ENCODE measurements at places on chromosomes 6 and 20.
A peak's percentile ranks its signal among the peaks of the same experiment; 100 is the strongest.

DNA sequence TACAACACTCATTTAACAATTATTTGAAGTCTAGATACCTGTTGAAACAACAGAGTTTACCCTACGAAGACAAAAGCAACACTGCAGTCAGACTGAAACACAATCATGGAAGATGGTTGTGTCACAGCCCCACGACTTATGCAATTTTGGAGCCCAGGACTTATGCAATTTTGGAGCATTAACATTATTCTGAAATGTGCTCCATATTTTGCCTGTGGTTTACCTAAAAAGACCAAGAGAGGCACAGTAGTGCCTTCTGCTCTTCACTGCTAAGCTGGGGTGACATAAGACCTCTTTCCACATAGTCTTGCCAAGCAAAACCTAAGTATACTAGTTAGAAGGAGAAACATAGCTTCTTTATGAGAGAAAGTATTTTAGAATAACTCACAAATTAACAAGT lies 216.5 kb downstream of the PTPRK start:
- DNase-seq, result no peak

GRCh38 chr6:125931733-125932450 lies 24.7 kb upstream of the HINT3 start:
- DNase-seq, result no peak

DNA sequence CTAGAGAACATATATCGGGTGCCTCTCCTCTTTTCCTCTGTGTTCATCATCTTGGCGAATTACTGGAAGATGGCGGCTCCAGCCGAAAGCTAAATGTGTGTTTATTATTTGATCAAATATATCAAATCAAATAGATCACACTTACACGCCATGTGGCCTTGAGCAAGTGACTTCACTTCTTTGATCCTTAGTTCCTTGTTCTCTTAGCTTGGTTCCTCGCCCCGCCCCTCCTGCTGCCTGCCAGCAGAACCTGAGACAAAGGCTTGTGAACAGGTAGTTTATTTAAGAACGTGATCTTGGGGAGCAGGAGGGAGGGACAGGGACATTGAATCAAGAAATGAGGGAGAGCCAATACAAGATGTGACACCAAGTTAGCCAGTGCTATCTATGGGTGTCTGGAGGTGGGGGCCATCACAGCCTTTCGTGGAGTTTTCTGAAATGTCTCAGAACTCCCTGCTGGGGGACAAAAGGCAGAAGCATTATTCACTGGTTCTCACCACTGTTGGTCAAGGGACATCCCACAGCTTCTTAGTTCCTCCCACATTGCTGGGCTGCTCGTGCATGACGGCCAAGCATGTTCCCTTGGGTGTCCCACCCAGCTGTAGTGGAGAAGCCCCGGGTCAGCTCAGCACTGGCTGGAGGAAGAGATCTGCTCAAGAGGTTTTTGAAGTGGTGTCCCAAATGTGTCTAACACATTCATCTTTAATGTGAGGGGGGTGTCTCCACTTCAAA lies 44.9 kb upstream of the RNF24 start:
- DNase-seq, result no peak

GRCh38 chr6:16514249-16514648 lies 247.0 kb downstream of the ATXN1 start:
- peak; percentile 45 for DNase-seq

GRCh38 chr20:47814632-47815415 lies 29.5 kb upstream of the SULF2 start:
- no peak for DNase-seq

- no peak for DNase-seq
These were observed 11.4 kb downstream of the DYNLT1 start for GRCh38 chr6:158633127-158633526.
